ENCODE measurements at places on chromosomes 12 and 14. TPM values are rescaled to one million over a fixed set of nuclear protein-coding genes. Genes with fewer than 3 reads are reported as not detected.

- DNase-seq = no peak
Measured at GRCh38 chr14:72594099-72594901, 299.6 kb downstream of the DPF3 start.

DNA sequence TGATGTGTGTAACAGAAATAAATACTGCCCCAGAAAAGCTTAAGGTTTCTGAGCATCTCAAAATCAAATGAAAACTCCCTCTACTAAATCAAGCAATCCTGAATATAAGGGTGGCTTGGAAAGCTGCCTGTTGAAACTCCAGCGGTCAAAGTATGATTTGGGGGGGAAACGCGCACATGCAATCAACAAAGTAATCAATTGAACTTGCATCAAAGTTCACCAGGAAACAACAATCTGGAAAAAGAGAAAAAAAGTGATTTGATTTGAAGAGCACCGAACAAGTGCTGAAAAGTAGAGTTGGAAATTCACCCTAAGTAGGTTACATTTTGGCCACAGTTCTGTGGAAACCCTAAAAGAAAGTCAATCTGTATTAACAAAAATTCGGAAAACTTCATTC is 700 bp downstream of the CNIH1 start:
- no peak for DNase-seq

- DNase-seq = no peak
Measured at GRCh38 chr12:66251049-66251448, 51.2 kb upstream of the HELB start.

GRCh38 chr12:123986374-123986965 is 13.5 kb downstream of the ZNF664 start:
- no peak for DNase-seq

- DNase-seq = no peak
Measured at GRCh38 chr12:57218030-57218853, 1.6 kb downstream of the NXPH4 start.

GRCh38 chr12:131087991-131088700 is 134.4 kb downstream of the ADGRD1 start:
- DNase-seq = no peak

DNA sequence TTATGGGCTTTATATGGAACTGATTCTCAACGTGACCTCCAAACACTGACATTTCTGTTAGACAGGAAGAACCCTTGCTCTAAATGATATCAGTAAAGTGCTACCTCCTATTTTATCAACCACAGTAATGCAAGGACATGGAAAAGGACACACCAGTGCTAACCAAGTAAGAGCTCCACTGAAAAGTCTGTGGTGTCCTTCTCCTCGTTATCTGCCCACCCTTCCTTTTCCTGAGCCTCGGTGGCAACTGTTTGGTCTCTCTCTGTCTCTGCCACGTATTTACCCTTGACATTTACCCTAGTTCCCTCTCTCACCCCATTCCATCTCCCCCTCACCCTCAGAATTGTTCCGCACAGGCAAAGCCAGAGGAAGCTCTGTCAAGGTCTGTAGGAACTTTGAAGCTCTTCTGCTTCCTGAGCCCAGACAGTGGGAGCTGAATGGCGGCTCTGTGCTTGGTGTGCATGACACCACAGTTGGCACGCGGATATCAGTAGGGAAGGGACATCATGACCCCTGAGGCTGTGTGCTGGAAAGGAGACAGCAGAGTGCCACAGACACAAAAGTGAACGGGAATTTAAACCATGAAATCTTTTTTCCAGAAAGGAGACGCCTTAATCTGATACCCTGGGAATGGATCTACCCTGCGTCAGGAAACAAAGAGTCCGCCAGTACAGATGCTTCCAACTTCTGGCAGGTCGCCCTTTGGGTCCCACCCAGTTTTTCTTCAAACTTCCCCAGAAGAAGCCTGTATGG is 50.8 kb downstream of the NTN4 start:
- DNase-seq = no peak

GRCh38 chr14:60647837-60648248 is 1.4 kb downstream of the SIX1 start:
- DNase-seq = peak; percentile 11

GRCh38 chr12:5432011-5432400 is at the start of gene NTF3:
TSS of gene NTF3 (plus strand) at chr12:5432108. CDS start at chr12:5432325, 217 bp downstream.
- DNase-seq = no peak

DNA sequence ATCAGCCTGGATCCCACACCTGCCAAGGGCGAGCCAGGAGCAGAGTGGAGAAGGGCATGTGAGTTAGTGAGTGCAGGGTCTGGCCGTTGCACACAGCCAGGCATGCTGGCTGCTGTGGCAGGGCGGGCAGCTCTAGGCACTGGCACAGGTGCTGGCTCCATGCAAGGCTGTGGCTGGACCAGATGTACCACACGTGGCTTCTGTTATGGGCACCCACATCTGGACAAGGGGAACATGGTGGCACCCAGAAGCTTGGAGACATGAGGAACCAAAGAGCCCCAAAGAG is 20.1 kb downstream of the SERPINA3 start:
- DNase-seq = no peak

GRCh38 chr12:116202433-116202832 is 75.1 kb downstream of the MED13L start:
- DNase-seq = no peak

- no peak for DNase-seq
Measured at GRCh38 chr14:51298895-51299294, 58.8 kb downstream of the TMX1 start.

DNA sequence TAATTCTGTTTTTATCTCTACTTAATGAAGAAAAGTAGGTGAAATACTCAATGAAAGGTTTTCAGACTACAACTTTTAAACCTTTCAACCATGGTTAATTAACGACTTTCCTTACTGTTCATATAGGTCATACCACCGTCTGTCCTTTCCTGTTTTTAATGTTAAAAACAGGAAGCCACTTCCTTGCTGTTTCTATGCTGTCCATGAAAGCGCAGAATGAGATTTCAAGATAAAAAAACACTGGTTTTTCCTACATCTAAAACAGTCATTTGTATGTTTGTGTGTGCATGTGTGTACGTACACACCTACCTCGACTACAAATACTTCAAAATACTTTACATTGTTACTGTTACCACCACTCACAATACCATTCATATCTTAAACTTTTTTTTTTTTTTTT is 27.3 kb downstream of the SPTLC2 start:
- DNase-seq = no peak

- DNase-seq = no peak
Measured at GRCh38 chr12:113643177-113643974, 171.7 kb upstream of the LHX5 start.

DNA sequence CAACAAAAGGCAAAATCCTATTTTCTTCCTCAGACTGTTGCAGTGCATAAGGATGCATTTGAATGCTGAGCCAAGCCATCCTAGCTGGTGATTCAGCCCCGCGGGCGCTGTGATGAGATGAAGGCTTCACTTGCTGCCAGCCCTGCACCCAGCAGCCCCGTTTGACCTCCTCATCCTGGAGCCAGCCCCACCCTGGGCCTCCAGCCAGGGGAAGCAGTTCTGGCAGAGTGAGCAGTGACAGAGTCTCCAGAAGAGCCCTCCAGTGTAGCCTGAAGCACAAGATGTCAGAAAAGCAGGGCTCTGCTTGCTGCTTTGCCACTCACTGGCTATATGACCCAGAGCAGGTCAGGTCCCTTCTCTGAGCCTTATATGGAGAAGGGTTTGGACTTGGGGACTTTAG is 96.2 kb upstream of the HSPB8 start:
- DNase-seq = no peak

The MORN3 gene
- total RNA-seq = not detected

The PROX2 gene
- not detected for total RNA-seq

The PLXNC1 gene
- total RNA-seq = 3.2 TPM

The KCNJ8 gene
- not detected for total RNA-seq

The FLVCR2 gene
- 2.8 TPM for total RNA-seq

Measured in mammary epithelial cell (primary cell).